Neural crest cell (in vitro differentiated cells): ENCODE measurements at places on chromosomes 1 and 21.

- DNase-seq, result no peak
Measured at GRCh38 chr1:75233302-75233929, 99.2 kb downstream of the LHX8 start.

DNA sequence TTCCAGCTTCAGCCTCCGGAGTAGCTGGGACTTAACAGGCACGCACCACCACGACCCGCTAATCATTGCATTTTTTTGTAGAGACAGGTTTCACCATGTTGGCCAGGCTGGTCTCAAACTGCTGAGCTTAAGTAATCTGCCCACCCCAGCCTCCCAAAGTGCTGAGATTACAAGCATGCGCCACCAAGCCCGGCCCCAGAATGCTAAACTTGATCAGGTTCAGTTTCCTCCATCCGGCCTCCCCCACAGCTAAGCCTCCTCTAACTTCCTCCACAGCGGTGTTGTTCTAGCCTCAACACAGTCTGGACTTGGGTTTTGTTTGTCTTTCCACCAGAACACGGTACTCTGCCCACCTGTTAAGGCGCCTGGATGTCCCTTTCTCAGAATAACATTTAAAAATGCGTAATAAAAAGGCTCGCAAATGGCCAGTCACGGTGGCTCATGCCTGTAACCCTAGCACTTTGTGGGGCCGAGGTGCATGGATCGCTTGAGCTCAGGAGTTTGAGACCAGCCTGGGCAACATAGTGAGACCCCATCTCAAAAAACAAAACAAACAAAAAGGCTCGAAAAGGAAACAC is 2.4 kb downstream of the PARP1 start:
- DNase-seq, result no peak

- DNase-seq, result no peak
Measured at GRCh38 chr1:46749404-46749803, 30.5 kb upstream of the EFCAB14 start.

DNA sequence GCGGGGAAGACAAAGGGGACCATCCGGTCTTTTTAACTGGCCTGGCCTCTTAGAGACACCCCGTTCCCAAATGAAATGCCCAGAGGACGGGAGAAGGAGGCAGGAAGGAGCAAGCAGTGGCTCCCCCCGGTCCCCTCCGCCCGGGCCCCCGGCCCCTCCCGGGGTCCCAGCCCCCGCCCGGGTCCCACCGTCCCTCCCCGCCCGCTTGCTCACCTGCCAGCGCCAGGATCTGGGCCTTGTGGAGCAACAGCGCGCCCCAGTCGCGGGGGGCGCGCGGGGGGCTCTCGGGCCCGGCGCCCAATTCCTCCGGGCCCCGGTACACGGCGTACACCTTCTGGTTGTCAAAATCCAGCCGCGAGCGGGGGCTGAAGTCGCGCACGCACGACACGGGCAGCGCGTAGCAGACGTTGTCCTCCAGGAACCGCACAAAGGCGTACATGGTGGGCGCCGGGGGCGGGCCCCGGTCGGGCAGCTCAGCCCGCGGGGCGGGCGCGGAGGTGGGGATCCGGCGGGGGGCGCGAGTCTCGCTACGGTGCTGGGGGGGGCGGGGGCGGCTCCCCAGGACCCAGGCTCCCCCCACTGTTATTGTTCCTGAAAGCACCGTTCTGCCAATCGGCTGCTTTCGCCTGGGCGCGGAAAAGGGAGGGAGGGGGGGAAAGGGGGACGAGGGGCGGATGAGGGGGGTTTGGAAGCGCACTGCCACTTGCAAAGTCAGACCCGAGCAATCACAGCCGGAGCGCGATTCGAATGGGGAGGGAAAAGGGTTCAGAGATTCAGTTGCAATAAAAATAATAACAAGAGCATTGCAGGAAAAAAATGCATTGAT is at the start of gene BEND5:
BEND5 (minus strand) TSS at position 499 of the 826 bp plus-strand sequence; CDS start at position 439, 60 bp downstream.
- DNase-seq, result peak; percentile 57

DNA sequence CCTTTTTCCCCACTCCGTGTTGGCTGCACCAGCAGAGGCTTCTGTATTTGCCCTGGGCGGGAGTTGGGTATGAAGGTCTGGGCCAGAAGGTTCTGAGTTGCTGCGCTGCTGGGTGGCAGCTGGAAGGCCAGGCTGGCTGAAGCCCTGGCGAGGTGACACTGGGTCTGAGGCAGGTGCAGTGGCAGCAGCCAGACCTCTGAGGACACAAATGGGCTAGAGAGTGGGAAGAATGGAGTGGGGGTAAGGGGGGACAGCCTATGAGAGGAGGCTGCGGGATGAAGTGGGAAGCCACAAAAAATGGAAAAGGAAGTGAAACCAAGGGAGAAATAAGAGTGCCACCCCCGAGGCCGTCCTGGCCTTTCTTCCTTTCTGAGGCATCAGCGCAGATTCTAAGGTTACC is 53.2 kb downstream of the STX6 start:
- DNase-seq, result no peak

- DNase-seq, result no peak
Measured at GRCh38 chr1:109892561-109893368, 17.9 kb upstream of the CSF1 start.
